ENCODE measurements at places on chromosomes 5 and 9.

- DNase-seq, result no peak
Measured at GRCh38 chr5:153147891-153148623, 342.4 kb upstream of the GRIA1 start.

GRCh38 chr5:4868140-4868735 lies 271.9 kb upstream of the ADAMTS16 start:
- peak; percentile 58 for DNase-seq

- DNase-seq, result no peak
Measured at GRCh38 chr5:115330830-115331229, 34.4 kb upstream of the CCDC112 start.

- no peak for DNase-seq
Measured at GRCh38 chr9:99889120-99889519, 17.3 kb upstream of the STX17 start.

DNA sequence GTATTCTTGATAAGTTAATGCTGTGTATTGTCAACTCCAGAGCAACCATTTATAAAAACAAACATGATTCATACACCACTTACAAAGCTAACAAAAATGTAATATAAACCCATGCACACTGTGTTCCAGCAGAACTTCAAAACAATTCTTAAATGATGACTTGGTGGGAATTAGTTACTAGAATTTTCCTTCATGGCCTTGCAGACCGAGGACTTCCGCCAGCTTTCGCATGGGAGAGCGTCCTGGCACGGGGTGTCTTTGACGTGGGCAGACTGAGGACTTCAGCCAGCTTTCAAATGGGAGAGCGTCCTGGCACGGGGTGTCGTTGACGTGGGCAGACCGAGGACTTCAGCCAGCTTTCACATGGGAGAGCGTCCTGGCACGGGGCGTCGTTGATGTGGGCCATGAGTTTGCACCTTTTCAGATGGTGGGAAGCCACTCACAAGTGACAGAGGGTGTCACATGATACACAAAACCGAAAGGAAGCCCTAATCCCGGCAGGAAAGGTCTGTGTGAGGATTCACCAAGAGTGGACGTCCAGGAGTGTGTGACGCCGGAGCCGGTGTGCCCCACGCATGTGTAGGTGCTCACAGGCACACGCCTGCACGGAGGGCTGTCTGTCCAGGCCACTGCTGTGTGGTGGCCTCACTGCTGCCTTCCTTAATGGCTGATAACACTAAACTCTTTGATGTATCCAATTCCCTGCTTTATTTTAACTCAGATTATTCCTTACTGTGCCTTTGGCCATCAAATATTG lies 211.3 kb upstream of the IRX4 start:
- DNase-seq, result no peak

GRCh38 chr9:133140174-133140505 lies 19.1 kb upstream of the RALGDS start:
- DNase-seq, result no peak

DNA sequence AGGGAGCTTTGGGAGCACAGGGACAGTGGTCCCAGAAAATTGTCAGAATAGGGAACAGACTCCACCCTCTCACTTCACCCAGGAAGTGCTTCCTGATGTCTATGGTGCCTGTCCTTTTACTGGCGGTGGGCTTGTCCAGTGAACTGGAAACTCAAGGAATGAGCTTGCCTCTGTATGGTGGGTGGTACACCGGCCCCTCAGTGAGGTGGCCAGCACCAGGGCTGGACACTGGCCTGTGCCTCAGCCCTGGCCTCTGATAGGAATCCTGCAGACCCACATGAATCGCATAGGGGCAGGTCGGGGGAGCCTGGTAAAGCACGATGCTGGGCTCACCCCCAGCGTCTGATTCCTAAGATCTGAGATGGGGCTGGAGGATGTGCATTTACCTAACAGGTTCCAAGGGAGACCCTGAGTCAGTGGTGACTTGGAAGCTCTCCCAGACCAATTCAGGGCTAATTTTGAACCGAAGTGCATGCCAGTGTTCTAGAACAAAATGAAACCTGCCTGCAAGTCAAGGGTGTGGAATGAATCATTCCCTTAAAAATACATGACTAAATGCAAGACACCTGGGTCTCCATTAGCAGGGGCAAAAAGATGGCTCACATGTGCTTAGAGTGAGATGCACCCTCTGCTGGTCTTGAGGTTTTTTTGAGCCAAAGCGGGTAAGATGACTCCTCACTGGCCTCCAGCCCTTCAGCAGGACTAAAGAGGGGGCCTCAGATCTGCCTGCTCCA lies 178.3 kb downstream of the HSPA4 start:
- DNase-seq, result no peak
